HT-29 (cell line): ENCODE measurements at places on chromosomes 11 and 22.

- peak; percentile 73 for DNase-seq
These were observed 86.3 kb downstream of the CCDC83 start for GRCh38 chr11:85941380-85941973.

DNA sequence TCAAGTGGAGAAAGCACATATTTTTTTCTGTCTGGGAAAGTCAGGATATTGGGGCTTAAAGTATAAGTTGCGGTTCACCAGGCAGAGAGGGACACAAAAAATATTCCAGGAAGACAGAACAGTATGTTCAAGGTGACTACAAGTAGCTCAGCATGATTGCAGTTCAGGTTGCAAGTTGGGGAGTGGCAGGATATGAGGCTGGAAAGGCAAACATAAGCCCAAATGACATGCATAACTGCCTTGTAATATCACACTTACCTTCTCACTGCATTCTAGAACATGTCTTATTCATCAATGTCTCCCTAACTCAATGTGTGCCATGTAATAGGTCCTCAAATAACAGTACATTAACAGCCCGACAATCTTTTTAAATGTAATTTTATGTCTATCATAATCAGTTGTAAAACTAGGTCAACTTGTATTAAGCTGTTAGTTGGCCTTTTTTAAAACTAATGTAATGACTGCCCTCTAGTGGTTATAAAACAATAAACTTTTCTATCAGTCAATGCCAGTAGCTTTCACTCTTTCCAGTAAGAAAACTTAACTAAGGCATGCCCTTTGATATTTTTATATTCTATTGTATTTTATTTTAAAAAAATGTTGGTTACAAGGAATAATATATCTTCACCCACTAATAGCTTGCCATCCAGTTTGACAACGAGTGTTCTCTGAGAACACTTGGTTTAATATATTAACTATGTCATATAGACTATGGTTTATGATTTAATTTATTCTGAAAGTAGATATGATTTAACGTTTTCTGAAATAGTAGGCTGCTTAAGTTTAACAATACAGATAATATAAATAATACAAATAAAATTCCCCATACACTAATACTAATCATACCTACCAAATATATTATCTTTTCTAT is 39.4 kb upstream of the CFAP300 start:
- peak; percentile 93 for DNase-seq

DNA sequence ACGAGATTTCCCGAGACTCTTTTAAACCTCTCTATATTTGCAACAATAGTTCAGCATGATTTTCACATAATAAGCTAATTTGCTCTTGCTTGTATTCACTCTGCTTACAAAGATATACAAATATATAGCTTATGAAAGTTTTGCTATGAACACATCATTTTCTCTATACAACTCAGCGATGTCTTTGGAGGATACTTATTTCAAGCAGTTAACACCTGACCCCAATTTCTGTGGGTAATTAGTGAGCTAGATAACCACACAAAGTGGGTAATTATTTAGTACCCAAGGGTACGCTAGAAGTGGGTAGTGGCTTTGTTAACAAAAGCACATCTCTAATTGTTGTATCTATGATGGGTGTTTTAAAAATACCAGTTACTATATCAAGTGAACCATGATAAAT is 12.3 kb downstream of the BLID start:
- no peak for DNase-seq

- DNase-seq, result no peak
These were observed 187.6 kb downstream of the MSANTD4 start for GRCh38 chr11:105834461-105834860.

- peak; percentile 36 for DNase-seq
These were observed 7.1 kb upstream of the PDGFB start for GRCh38 chr22:39251762-39252460.

- no peak for DNase-seq
These were observed 713.9 kb downstream of the BRD1 start for GRCh38 chr22:49113758-49114157.

- DNase-seq, result no peak
These were observed 27.1 kb downstream of the MYEOV start for GRCh38 chr11:69320756-69321741.

GRCh38 chr22:36397131-36398093 is 9.6 kb upstream of the MYH9 start:
- no peak for DNase-seq
